Activated CD4-positive, alpha-beta T cell treated with anti-CD3 and anti-CD28 coated beads, Interleukin-2, amount 50 U/mL, for 24 hours (primary cell): ENCODE measurements at places on chromosomes 3 and 15.

DNA sequence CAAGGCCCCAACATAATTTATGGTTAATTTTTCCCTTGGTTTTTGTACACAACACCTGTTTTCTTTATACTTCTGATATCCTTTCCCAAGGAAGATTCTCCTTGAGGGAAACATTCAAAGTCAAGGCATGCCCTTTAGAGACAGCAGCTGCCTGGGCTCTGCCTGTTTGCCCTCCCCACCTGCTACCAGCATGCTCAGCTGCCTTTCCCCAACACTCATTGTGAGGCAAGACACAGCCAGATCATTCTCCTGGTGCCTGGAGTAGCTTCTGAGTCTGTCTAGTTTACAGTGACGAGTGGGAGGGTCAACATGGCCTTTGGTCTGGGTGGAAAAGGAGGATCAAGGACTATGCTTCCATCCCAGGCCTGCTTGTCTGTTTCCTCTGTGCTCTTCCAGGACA lies 132.5 kb downstream of the EPHB1 start:
- DNase-seq, result no peak

DNA sequence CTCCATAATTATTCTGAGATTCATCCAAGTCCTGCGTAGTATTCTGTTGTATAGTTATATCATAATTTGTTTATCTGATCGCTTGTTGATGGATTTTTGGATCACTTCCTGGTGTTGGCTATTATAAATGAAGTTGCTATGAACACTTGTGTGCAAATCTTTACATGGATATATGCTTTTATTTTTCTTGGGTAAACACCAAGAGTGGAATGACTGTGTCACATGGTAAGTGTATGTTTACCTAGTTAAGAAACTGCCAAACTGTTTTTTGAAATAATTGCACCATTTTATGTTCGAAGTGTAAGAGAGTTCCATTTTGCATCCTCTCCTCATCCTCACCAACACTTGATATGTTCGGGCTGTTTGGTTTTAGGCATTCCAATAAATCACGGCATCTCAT lies 360.4 kb upstream of the FRG2C start:
- DNase-seq, result no peak

DNA sequence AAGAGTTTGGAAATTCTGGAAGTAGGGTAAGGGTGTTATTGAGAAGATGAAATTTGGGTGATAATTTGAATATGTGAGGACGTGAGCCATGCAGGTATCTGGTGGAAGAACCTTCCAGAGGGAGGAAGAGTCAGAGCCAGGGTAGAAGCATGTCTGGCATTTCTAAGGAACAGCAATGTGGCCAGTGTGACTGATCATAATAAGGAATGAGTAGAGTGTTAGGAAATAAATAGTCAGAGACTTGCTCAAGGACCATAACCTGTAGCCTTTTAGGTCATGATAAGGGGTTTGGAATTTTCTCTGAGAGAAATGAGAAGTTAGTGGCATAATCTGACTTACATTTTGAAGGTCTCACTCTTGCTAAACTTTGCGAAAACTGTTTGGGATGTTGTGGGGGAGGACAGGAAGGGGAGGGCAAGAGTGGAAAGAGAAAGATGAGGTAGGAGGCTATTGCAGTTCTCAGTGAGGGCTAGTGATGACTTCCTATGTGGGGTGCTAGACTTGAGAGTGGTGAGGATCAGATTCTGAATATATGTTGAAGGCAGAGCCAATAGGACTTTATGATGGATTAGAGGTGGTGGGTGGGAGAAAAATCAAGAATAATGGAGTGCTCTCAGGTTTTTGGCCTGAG lies 568.3 kb downstream of the AGBL1 start:
- no peak for DNase-seq

GRCh38 chr15:69092159-69092558 lies 68.3 kb upstream of the GLCE start:
- no peak for DNase-seq
